ENCODE measurements at places on chromosomes 16 and 17. TPM values are rescaled to one million over a fixed set of nuclear protein-coding genes. Genes with fewer than 3 reads are reported as not detected.
A peak's percentile ranks its signal among the peaks of the same experiment; 100 is the strongest.

DNA sequence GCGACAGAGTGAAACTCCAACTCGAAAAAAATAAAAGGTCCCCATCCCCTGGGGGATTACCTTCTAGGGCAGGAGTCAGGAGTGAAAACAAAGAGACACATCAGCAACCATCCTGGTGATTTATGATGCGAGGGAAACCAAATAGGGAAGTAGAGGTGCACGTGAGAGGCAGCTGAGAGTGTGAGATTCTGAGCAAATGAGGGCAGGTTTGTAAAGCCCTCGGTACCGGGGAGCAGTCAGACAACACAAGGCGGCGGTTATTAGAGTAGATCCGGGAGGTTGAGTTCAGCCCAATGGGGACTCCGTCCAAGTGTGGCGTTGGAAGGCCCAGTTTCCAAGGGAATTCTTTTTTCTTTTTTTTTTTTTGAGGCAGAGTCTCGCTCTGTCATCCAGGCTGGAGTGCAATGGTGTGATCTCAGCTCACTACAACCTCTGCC lies 7.4 kb upstream of the ARMC7 start:
- DNase-seq, result no peak

GRCh38 chr16:22220069-22220440 lies 14.0 kb downstream of the EEF2K start:
- no peak for DNase-seq

DNA sequence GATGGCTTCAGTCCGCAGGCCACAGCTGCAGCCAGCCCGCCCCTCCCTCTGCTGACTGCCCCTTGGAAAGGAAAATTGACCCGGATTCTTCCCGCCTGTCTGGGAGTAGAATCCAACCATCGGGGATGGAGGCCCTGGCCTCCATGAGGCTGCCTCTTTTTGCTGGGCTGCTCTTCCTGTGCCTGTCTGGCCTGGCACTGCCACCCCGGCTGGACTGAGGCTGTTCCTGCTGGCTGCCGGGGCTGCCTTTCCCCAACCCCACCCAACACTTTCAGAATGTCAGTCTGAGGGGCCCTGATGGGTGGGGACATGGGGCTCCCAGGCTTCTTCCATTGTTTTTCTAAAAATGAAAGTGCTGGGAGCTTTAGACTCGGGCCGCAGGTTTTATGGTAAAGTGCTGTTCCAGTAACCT lies 7.3 kb downstream of the BAHCC1 start:
- DNase-seq, result no peak

Gene DRC3
- total RNA-seq, result not detected

DNA sequence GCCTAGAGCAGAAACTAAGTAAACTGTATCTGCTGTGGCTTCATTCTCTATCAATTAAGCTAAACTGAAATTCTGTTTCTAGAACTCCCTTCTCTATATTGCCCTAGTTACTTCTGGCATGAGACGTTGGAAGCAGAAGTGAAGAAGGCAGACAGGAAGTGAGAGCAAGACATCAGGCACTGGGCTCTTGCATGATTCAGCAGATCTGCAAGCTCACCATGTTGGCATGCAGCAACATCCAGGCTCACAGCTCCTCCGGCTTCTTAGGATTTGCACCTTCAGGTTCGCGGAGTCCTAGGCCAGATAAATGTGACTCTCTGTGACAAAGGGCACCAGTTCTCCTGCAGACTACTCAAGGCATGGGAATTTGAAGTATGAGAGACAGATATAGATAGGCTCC lies 148.3 kb downstream of the CDH8 start:
- no peak for DNase-seq

DNA sequence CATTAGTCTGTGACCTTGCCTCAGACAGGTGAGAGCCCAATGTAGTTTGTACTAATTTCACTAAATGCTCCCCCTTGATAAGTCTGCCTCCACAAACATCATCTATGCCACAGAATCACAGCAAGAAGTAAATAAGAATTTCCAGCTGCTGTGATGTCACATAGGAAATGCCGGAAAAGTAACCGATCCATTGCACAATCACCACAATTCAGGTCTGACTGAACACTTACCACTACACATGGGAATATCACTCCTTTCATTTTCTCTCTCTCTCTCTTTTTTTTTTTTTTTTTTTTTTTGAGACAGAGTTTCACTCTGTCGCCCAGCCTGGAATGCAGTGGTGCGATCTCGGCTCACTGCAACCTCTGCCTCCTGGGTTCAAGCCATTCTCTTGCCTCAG lies 79.0 kb upstream of the CDH11 start:
- DNase-seq, result no peak

- DNase-seq, result no peak
Measured at GRCh38 chr16:1884155-1884760, 12.3 kb upstream of the MEIOB start.

DNA sequence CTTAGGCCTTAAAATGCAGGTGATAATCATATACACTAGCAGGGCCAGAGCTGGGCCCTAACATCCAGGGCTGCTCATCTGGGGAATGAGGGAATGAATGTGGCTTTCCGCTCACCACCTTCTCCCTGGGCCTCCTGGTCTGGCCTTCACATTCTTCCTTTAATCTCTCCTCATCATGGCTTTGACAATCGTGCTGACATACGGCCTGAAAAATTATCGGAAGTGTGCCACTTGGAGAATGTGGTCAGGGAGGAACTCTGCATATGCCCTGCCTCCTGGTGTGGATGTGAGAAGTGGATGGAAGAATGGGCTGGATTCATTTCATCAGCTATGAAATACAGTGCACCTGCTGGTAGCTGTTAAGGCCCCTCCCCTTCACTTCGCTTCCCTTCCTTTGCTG lies 2.4 kb downstream of the WSCD1 start:
- no peak for DNase-seq

Gene TCAP
- total RNA-seq, result 0.83 TPM

DNA sequence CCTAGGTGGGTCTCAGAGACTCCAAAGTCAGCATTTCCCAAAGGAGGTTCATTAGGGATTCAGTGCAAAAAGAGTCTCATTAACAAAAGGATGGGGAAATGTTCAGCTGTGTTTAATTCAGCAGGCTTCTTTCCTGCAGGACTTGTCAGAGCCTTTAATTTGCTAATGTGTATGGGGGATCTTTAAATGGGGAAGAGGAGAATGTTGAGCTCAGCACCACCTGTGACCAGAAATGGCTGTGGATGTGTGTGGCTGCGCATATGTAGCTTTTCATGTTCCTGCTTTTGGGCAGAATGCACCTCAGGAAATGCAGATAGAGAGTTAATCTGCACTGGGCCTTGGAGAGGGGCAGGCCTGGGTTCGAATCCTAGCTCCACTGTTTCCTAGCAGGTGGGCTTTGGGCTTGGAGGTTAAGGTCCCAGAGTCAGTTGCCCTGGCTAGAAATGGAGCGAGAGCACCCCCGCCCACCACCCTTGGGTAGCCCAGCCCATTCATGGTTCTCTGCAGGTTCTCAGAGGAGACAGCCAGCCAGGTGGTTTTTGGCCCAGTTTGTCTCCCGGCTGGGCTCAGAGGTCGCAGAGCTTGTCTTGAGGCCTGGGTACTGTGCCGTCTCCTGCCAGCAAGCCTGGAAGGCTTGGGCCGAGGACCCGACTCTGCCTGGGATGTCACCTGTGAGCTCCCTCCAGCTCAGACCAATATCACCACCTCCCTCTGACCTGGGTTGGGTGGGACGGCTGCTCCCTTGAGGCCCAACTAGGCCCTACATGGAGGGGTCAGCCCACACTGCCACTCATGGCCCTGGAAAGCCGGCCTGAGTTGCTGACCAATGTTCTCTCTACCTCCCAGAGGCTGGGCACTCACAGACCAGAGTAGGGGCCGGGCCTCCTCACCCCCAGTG lies 9.3 kb downstream of the ADCY7 start:
- no peak for DNase-seq

Gene ABI3
- 28.4 TPM for total RNA-seq

GRCh38 chr17:66939461-66940114 lies 24.9 kb upstream of the CACNG4 start:
- no peak for DNase-seq

DNA sequence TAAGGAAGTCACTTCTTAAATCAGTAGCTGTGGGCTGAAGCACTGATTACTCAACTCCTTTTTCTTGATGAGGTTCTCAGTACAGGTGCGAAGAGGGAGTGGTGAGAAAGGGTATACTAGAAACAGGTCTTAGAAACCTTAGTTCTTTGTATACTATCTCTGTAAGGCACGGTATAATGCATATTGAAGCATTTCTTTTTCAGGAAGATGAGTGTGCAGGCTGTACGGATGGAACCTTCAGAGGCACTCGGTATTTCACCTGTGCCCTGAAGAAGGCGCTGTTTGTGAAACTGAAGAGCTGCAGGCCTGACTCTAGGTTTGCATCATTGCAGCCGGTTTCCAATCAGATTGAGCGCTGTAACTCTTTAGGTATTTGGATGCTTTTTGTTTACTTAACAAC lies 39.2 kb downstream of the CYLD start:
- no peak for DNase-seq

GRCh38 chr17:65853816-65854215 lies 292.4 kb upstream of the AXIN2 start:
- DNase-seq, result no peak

DNA sequence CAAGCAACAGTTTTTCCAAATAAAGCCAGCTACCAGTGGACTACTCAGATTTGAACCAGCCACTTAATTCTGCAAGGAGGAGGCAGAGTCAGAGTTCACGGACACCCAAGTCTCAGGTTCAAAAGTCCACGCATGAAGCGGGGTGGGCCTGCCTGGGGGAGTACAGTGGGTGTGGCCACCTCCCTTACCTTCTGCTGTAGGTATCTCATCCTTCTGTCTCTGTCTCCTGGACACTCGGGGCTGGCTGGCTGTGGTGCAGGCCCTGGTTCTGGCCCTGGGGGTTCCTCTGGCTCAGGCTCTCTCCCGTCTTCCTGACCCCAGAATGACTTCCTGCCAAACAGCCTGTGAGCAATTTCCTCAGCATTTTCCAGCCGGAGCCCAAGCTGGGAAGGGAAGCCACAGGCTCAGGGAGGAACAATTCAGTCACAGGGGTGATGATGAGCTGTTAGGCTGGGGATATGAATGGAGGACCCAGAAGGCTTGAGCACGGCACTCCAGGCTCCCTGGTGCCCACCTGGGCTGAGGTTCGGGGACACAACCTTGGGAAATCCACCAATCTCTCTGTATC lies 101.9 kb downstream of the LITAF start:
- no peak for DNase-seq

Gene FAM171A2
- total RNA-seq, result 0.21 TPM

- DNase-seq, result no peak
Measured at GRCh38 chr16:31182391-31182790, 2.5 kb downstream of the FUS start.

DNA sequence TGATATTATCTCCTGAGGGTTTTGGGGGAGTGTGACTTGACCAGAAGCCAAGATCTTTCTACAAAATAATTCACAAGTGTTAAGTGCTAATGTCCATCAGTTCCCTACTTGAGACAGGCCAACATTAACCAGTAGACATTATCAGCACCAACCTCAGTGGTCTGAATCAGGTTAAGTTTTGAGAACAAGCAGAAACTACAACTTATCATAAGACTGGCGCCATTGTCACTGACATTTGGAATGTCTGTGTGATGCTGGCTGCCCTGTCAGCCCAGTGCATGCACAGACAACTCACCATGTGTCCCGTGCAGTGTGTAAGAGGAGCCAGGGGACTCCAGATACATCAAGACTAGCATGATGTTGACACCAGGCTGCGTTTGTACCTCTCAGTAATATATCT lies 76.8 kb downstream of the CCDC182 start:
- DNase-seq, result no peak

GRCh38 chr17:78252701-78253635 lies 21.5 kb downstream of the TMEM235 start:
- peak; percentile 76 for DNase-seq

Data from activated CD4-positive, alpha-beta T cell treated with anti-CD3 and anti-CD28 coated beads, Interleukin-2, amount 10 ng/mL, durations not matched to agents 24 days and 14 days (primary cell).